ENCODE measurements at places on chromosomes 4 and X.

GRCh38 chrX:47489507-47490275, 6.7 kb upstream of the ZNF41 start:
- no peak for DNase-seq

DNA sequence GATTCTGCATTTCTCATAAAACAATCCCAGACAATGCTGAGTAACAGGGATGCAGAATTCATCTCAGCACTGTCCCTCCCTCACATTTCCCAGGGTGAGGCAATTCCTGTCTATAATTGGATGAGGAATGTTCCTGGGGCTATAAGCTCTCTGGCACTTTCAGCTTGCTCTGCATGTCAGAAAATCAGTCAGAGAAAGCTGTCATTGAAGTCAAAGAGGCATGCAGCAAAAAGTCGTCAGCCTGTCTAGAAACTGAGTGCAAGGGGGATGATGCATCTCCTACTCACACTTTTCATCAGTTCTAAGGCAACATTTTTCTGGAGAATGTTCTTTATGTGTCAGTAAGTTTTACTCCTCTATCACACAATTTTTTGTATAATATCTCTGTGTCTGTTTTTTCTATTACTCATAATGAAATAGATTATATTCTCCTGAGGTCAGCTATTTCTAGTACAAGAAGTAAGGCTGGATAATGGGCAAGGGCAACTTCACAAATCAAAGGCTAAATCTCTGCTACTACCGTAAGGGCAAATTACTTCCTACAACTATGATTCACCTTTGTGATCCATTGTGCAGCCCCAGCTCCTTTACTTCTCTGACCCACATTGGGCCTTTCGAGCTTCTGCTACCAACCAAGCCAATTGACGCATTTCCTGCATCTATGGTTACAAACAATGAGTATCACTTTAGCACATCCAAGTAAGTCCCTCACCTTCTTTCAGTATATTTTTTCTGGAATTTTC, 56.0 kb downstream of the TASL start:
- DNase-seq: no peak

GRCh38 chr4:29047341-29048041, 1672.7 kb upstream of the PCDH7 start:
- DNase-seq: no peak

GRCh38 chr4:149344436-149344835, 471.2 kb downstream of the IQCM start:
- no peak for DNase-seq

GRCh38 chrX:115649461-115650063, 88.6 kb downstream of the PLS3 start:
- DNase-seq: no peak

- DNase-seq: no peak
Measured at GRCh38 chr4:102809190-102809589, 18.2 kb downstream of the UBE2D3 start.

GRCh38 chr4:3715061-3715854, 50.9 kb upstream of the ADRA2C start:
- no peak for DNase-seq

- no peak for DNase-seq
Measured at GRCh38 chr4:111631215-111631999, 513.8 kb upstream of the FAM241A start.

DNA sequence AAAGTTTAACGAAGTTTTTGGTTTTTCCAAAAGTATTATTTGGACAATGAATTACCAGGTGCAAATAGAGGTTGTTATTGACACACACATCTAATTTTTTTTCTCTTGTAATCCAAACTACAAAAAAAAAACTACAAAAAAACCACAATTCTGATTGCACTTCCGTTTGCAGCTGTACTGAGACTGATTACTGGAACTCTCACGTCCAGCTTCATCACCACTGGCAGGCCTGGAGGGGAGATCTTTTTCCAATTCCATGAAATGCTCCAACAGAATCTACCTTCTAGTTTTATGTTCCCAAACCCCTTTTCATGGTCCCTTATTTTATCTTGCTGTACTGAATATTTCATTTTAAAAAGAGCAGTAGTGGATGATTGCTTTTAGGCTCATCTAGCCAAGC, 1118.3 kb downstream of the C4orf33 start:
- DNase-seq: no peak

DNA sequence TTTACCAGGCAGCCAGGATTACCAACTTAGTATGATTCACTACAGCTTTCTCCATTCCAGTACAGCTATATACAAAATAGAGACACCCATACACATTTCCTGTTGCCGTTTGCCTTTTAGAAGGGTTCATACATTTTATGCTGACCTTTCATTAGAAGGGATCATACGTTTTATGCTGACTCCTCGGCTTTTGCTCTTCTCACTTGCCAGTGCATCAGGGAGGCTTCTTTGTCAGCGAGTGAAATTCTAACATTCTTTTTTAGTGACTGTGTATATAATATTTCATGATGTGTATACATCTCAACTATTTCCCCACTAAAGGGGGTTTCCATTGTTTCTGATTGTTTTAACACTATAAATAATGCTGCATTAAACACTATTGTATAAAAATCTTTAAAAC, 552.6 kb downstream of the TRIML1 start:
- DNase-seq: no peak

DNA sequence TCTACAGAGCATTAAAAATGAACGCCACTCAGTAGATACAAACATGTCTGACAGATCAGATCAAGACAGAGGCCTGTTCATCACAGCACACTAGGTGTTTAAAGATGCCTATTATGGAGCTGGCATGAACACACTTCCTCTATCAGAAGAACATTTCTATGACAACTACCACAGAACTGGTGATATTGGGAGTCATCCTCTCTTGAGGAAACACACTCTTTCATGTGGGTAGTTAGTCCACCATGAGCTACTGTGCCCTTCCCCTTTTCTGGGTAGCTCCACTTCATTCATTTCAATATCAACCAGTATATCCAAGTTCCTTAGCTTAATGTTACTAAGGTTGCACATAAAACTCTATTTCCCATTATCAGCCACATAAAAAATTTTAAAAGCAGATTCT, 46.7 kb downstream of the MAOB start:
- DNase-seq: no peak

DNA sequence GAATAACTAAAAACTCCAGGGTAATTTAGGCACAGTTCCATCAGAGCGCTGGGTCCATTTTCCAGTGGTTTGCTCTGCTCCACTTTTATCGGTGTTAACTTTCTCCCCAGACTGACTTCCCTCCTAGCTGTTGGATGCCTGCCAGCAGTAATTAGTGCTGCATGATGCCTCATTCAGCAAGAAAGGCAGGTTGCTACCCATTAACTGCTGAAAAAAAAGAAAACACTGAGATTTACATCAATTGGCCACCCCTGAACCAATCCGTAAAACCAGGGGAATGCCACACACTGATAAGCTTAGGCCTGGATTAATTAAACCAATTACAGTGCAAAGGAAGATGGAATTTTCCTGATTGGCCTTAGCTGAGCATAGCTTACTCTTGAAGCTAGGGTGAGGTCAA, 182.4 kb upstream of the CXXC4 start:
- DNase-seq: no peak

- DNase-seq: no peak
Measured at GRCh38 chr4:85482010-85482738, 7.2 kb downstream of the ARHGAP24 start.

DNA sequence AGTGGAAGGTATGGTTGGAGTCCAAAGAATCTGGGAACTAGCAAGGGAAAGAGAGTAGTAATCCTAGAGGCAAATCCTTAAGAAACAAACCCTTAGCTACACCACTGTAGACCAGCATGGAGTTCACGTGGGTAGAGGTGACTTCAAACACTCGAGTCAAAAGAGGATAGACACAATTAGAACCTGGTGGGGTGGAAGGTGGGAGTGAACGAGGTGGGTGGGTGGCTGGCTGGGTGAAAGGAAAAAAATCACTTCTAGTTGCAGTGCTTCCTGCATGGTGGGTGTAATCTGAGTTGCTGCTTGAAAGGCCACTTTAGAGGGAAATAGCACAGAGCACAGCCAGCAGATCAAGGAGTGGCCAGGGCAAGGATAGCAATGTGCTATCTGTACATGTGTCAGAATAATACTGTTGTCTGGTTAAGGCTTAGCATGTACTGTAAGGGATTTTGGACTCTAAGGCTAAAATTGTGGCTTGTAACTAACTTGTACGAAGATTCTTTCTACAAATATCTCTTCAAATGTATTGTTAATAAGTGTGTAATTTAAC, 356.2 kb downstream of the GRIA2 start:
- DNase-seq: no peak

GRCh38 chrX:40095583-40096394, 2.0 kb downstream of the BCOR start:
- no peak for DNase-seq

DNA sequence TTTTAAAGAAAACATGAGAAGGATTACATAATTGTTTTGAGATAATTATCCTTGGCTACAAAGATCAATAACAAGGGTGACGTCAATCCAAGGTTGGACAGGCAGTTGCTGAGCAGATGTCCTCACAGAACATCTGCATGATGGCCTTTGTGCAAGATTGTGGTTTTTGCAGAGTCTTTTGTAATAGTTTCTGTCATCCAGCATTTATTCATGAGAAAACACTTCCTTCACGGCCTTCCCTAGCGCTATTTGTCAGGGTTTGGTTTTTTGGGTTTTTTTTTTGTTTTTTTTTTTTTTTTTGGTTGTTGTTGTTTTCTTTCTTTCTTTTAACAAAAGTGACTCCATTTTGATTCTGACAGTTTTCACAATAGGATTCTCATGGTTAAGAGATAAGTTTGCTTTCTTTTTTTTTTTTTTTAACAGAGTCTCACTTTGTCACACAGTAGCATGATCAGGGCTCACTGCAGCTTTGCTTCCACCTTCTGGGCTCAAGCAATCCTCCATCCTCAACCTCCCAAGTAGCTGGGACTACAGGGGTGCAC, 31.5 kb upstream of the ELF2 start:
- no peak for DNase-seq

DNA sequence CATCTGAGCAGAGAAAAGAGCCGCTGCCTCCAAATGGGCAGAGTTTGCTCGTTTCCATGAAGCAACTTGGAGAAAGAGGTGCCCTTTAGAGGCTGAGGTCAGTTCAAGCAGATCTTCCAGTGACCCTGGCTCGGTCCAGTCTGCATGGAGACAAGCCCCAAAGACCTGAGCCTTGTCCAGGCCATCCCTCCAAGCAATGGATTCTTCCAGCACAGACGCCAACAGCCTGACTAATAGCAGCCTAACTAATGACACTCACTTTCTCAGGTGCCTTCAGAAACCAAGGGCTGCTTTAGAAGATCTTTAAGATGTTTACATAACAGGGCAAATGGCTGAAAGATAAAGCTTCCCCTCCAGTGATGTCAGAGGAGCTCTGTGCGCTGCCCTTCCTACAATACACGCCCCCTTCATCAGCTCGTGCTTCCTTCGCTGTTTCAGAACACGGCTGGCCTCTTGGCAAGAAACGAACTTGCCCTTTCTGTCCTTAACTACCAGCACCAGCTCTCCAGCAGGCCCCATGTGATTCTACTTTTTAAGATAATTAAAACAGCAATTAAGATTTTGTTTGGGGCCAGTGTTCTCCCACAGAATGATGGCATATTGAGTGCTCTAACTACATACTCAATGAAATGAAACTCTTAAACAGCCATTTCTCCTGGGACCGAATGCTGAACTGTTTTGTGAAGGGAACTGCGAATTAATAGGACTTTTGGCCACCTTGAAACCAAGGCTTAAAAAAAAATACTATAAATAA, 119.0 kb downstream of the GPR143 start:
- no peak for DNase-seq

DNA sequence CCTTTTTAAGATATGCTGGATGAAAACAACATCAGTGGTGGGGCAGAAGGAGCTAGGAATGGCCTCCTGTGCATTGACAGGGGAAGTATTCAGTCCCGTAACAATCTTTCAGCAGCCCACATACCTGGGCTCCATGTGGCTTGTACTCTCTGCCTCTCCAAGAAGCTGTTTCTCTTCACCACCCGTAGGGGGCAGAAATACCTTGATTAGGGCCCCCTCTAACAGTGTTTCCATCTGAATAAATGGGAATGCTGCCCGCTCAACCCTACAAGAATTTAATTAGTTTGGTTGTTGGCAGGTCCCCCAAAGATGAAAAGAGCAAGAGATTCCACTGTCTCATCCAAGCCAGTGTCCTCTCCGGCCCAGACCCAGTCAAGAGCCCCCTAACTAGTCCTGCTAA, 155.2 kb downstream of the SMIM20 start:
- DNase-seq: no peak

DNA sequence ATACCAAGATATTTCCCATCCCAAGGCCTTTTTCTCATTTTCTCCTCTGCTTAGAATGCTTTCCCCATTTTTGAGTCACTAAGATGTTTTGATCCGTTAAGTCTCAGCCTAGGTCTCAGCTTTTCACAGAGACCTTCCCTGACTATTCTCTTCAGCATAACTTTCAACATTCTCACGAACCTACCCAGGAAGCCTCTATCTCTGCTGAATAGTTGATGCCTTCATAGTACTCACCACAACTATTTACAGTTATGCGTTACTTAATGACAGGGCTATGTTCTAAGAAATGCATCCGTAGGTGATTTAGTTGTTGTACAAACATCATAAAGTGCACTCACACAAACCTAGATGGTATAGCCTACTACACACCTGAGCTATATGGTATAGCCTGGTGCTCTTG, 64.5 kb downstream of the ARL9 start:
- DNase-seq: no peak

DNA sequence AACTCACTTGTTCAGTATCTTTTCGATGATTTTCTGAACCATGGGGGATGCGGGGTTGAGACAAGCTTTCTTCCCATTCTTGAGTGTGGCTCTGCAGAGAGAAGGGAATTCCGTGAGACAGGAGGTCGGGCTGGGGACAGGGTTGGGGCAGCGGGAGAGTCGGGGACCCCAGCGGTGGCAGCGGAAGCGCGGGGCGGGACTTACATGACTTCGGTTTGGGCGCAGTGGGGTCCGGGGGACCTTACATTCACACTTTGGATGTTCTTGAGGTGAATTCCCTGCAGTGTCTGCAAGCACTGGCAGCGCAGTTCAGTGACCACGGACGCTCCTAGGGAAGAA, 434 bp downstream of the CXCL3 start:
- DNase-seq: no peak

GRCh38 chr4:107034091-107034995, 1.8 kb downstream of the DKK2 start:
- no peak for DNase-seq

- DNase-seq: no peak
Measured at GRCh38 chr4:21819086-21819485, 129.5 kb downstream of the KCNIP4 start.

GRCh38 chr4:75672461-75673026, 667 bp downstream of the G3BP2 start:
- DNase-seq: peak; percentile 66

DNA sequence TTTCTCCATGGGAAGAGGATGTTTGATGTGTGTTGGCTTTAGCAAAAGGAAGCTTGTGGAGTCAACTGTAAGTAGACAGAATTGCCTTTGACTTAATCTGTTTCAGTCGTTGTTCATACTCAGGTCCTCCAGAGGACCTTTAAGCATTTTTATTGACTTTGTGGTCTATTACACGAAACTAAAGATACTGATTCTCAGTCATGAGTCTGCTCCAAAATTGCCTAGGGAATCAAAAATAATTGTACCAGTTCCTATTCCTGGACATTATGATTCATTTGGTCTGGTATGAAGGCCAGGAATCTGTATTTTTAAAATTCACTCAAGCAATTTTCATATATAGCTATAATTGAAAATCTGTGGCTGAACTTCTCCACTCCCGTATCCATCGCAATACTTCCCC, 38.6 kb downstream of the AR start:
- DNase-seq: no peak
